Esophagus squamous epithelium (tissue), 5 donors: ENCODE measurements at places on chromosomes 16 and 17.

- H3K27ac ChIP-seq, result peak overlapping the region; percentile 95
- DNase-seq, result no peak
- peak overlapping the region; percentile 85 for H3K4me3 ChIP-seq
- no peaks in the 10 kb centered on the region for H3K27me3 ChIP-seq
Observed at GRCh38 chr16:48608871-48609651, 919 bp downstream of the N4BP1 start.

DNA sequence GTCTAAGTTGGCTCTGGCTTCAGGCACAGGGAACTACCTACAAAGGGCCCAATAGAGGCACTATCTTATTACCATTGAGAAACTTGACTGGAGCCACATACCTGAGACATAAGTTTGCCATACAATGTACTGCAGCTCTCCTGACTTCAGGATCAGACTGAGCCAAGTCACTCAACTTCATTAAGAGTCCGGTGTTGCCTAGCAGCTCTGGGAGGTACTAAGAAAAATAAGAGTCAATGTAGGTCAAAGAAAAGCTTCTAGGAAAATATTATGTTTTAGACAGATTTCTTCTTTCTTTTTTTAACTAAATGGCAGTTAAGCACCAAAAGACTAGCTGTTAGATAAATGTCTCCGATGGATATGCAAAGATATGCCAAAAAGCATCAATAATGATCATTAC is 5.7 kb downstream of the HEATR6 start:
- no peak overlapping the region for H3K4me3 ChIP-seq
- no peak for DNase-seq
- H3K27me3 ChIP-seq, result no peaks in the 10 kb centered on the region
- peaks cover 23% of the 10 kb centered on the region for H3K4me1 ChIP-seq
- H3K36me3 ChIP-seq, result peaks cover 85% of the 10 kb centered on the region
- H3K27ac ChIP-seq, result no peak overlapping the region

DNA sequence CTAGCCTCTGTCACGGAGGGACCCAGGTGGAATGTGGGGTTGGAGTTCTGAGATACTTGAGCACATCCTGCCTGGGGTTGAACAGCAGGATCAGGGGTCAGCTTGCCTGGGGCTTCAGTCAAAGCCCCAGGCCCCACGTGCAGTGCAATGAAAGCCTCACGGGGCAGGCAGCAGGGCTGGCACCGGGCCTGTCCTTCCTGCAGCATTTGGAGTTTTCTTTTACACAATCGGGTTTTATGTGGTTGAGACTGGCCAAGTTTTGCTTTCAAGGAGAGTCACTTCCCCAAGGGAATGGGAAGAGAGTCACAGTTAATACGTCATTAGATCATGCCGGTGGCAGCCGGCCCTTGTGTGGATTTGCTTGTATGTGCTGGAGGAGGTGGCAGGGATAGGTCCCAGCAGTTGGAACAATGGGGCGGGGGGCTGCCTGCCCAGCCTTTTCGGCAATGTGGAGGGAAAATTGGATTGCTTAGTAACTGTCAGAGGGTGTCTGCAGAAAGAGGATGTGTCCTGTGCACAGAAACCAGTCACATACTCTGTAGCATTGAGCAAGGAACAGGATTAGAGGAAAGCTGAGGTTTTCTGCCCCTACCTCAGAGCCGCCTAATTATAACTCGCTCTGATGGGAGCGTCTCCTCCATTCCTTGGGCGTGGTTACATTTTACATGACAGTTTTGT is 4.5 kb downstream of the RMI2 start:
- H3K4me3 ChIP-seq, result no peak overlapping the region
- no peak for DNase-seq
- H3K27me3 ChIP-seq, result no peaks in the 10 kb centered on the region
- no peaks in the 10 kb centered on the region for H3K36me3 ChIP-seq
- H3K27ac ChIP-seq, result peak overlapping the region; percentile 81

DNA sequence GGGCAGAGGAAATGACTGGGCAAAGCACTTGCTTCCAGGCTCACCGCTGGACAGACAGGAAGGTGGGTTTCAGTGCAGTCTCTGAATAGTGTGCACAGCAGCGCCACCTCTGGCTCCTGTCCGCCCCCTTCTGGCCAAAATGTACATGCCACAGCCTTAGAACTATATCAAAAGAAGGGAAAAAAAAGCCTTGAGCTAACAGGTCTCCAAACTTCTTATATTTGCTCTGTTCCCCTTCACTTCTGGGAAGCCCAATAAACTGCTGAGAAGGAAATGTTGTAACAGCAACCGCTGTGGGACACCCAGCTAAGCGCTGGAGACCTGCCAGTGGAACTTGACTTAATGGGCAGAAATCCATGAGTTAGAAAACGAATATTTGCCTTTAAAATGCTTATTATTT is 17.5 kb downstream of the COG7 start:
- no peak for DNase-seq
- H3K4me1 ChIP-seq, result peaks cover 7% of the 10 kb centered on the region
- H3K27me3 ChIP-seq, result no peaks in the 10 kb centered on the region
- H3K4me3 ChIP-seq, result no peak overlapping the region
- no peak overlapping the region for H3K27ac ChIP-seq

DNA sequence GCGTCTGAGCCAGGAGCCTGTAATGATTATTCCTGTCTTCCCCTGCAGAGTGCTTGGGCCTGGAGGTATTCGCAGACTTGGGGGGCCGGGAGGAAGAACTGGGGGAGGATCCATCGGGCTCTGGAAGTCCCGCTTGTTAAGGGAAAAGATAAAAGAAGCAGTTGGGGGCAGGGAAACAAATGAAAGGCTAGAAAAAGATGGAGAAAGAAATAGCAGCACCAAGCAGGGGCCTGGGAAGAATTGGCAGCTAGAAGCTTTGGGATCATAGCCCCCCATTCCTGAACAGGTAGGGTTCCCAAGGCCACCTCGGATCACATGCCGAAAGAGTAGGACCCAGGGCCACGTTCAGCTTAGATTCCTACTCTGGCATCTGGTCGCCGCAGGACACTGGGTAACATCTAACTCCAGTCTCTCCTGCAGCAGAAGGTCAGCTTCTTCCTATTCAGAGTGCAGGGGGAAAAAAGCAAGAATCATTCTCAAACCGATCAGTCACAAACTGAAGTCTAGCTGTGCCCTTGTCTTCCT is 23.6 kb downstream of the ADAM11 start:
- no peak for DNase-seq
- H3K4me1 ChIP-seq, result peaks cover 5% of the 10 kb centered on the region
- H3K27ac ChIP-seq, result peak overlapping the region; percentile 27
- no peaks in the 10 kb centered on the region for H3K36me3 ChIP-seq
- H3K4me3 ChIP-seq, result no peak overlapping the region
- H3K27me3 ChIP-seq, result peaks cover 23% of the 10 kb centered on the region

DNA sequence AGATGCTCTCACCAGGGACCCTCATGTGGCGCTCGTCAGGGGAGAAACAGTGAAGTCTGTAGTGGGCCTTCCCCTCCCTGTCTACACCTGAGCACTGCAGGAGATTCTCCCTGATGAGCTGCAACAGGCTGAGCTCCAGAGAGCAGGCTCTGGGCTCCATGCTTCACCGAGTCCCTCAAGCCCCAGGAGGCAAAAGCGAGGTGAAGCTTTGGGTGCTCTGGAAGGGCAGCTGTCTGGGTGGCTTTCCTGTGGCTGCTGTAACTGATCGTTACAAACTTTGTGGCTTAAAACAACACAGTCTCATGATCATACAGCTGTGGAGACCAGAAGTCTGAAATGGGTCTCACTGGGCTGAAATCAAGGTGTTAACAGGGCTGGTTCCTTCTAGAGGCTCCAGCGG is 12.1 kb upstream of the CD300LD start:
- H3K27ac ChIP-seq, result no peak overlapping the region
- no peaks in the 10 kb centered on the region for H3K36me3 ChIP-seq
- DNase-seq, result no peak
- H3K27me3 ChIP-seq, result no peaks in the 10 kb centered on the region
- no peak overlapping the region for H3K4me3 ChIP-seq

DNA sequence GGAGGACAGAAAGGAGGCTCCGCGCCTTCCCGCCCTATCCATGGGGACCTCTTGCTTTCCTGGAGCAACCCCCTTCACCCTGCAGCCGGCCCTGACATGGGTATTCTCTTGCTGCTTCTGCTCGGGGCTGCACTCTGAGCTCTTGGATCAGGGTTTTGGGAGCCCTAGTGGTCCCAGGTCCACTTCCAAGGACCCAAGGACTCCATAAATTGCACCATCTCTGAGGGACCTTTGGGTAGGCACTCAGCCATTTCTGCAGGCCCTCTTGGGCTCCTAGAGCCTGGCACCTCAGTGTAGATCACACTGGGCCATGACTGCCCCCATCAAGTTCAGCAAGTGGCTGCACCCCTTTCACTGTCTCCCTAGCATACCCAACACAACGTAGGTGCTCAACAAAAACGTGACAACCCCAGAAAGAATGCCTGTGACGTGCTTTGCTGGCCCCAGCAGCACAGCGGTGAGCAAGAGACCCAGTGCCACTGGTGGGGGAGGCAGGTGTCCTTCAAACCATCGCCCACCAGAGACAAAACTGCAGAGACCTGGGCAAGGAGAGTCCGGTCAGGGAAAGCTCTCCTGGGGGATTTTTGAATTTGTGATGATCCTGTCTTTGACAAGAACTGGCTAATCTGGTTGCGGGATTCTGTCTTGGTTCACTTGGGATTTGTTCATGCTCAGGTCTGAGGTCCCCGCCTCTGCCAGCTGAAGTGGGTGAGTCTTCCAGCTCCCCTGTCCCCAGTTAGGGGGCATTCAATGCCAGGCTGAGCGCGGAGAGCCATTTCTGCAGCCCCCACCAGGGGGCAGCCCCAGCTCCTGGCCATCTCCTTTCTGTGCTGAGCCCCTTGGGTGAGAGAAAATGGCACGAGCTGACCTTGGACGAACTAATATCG is 2.5 kb upstream of the RAB11FIP4 start:
- H3K4me1 ChIP-seq, result peaks cover 15% of the 10 kb centered on the region
- no peak overlapping the region for H3K4me3 ChIP-seq
- no peak for DNase-seq
- H3K36me3 ChIP-seq, result no peaks in the 10 kb centered on the region

GRCh38 chr16:59042301-59042700 is 308.2 kb upstream of the GOT2 start:
- H3K4me1 ChIP-seq, result no peaks in the 10 kb centered on the region
- no peak for DNase-seq
- no peak overlapping the region for H3K27ac ChIP-seq
- H3K27me3 ChIP-seq, result no peaks in the 10 kb centered on the region

- no peak overlapping the region for H3K27ac ChIP-seq
- H3K27me3 ChIP-seq, result no peaks in the 10 kb centered on the region
- H3K36me3 ChIP-seq, result no peaks in the 10 kb centered on the region
- no peaks in the 10 kb centered on the region for H3K4me1 ChIP-seq
Observed at GRCh38 chr16:79042886-79043285, 557.7 kb downstream of the MAF start.

GRCh38 chr17:16447676-16448075 is 32.3 kb downstream of the TRPV2 start:
- H3K4me1 ChIP-seq, result peaks cover 24% of the 10 kb centered on the region
- DNase-seq, result no peak
- peaks cover 67% of the 10 kb centered on the region for H3K36me3 ChIP-seq
- H3K27ac ChIP-seq, result no peak overlapping the region
- H3K27me3 ChIP-seq, result no peaks in the 10 kb centered on the region

GRCh38 chr17:33241390-33241789 is 51.7 kb downstream of the ASIC2 start:
- no peak overlapping the region for H3K27ac ChIP-seq
- no peaks in the 10 kb centered on the region for H3K4me1 ChIP-seq
- H3K4me3 ChIP-seq, result no peak overlapping the region
- DNase-seq, result no peak
- H3K36me3 ChIP-seq, result no peaks in the 10 kb centered on the region

DNA sequence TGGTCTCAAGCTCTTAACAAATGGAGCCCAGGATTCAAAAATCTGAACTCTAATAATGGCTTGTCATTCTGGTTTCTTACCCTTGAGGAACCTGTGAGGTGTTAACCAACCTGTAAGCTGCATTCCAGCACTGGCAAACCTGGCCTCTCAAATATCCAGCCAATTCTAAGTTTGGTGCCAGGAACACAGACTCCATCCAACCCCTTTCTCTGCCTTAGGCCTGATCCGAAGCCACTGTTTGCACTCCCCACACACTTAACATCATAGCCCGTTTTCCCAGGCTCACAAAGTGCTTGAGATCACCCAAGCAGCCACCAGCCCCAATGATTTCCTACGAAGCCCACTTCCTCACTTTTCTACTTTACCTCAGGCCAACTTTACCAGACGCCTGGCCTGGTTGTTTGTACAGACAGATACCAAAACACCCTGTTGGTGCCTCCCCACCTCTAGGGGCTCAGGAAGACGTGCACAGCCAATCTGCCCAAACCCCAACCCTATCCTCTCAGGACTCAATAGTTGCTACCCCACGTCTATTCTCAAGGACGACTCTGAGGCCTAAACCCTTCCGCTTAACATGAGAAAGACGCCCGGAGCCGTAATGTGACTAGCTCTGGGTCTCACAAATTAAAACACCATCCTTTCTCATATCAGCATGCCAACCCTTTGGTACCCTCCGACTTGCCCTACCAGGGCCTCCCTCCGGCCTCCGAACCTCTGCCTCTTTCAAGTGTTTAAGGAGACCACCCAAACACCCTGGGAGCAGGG is 3.2 kb upstream of the PER1 start:
- no peaks in the 10 kb centered on the region for H3K27me3 ChIP-seq
- peaks cover 42% of the 10 kb centered on the region for H3K4me1 ChIP-seq
- peak overlapping the region; percentile 81 for H3K4me3 ChIP-seq
- no peak for DNase-seq

DNA sequence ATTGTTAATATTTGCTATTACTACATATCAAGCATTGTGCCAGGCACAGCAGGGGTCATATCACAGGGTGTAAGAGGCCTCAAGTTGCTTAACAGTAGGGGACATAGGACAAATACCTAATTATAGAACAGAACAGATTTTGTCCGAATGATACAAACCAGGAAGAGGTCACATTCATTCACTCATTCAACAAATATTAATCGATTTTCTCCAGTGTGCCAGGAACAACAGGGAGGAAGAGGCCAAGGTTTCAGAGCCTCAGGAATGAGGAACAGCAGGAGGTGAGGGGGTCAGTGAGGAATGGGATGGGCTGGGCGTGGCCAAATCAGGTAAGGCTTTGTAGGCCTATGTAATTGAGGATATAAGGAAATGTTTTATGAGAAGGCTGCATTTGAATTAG is 11.2 kb upstream of the CHST4 start:
- DNase-seq, result no peak
- H3K27me3 ChIP-seq, result peaks cover 5% of the 10 kb centered on the region
- H3K27ac ChIP-seq, result no peak overlapping the region
- no peak overlapping the region for H3K4me3 ChIP-seq
- H3K36me3 ChIP-seq, result no peaks in the 10 kb centered on the region

GRCh38 chr17:71192039-71192555 is 928.7 kb upstream of the SOX9 start:
- DNase-seq, result no peak
- peaks cover 19% of the 10 kb centered on the region for H3K4me1 ChIP-seq
- H3K27me3 ChIP-seq, result no peaks in the 10 kb centered on the region
- H3K27ac ChIP-seq, result peak overlapping the region; percentile 12
- no peaks in the 10 kb centered on the region for H3K36me3 ChIP-seq

- no peaks in the 10 kb centered on the region for H3K27me3 ChIP-seq
- no peak overlapping the region for H3K4me3 ChIP-seq
- no peak for DNase-seq
- peaks cover 69% of the 10 kb centered on the region for H3K4me1 ChIP-seq
Observed at GRCh38 chr17:28524476-28525424, 18.6 kb downstream of the FOXN1 start.
